Stimulated activated CD4-positive, alpha-beta T cell treated with anti-CD3 and anti-CD28 coated beads, Interleukin-4, amount 100 ng/mL, for 24 hours (primary cell): ENCODE measurements at places on chromosomes 16 and 17.

DNA sequence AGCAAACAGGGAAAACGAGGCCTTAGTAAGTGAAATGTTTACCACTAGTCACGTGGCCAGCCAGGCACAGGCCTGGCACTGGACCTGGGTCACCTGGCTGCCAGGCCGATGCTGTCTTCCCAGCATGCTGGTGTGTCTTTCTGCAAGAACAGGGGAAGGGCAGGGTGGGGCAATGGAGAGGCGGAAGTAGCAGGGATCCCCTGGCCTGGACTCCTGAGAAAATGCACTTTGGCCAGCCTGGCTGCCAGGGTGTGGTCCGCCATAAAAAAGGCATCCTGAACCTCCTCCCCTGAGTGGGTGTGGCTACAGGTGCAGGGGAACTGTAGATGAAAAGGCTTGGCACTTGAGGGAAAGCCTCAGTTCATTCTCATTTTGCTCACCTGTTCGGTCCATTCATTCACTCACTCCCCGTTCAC, 1.0 kb upstream of the ANKRD40CL start:
- DNase-seq: no peak

DNA sequence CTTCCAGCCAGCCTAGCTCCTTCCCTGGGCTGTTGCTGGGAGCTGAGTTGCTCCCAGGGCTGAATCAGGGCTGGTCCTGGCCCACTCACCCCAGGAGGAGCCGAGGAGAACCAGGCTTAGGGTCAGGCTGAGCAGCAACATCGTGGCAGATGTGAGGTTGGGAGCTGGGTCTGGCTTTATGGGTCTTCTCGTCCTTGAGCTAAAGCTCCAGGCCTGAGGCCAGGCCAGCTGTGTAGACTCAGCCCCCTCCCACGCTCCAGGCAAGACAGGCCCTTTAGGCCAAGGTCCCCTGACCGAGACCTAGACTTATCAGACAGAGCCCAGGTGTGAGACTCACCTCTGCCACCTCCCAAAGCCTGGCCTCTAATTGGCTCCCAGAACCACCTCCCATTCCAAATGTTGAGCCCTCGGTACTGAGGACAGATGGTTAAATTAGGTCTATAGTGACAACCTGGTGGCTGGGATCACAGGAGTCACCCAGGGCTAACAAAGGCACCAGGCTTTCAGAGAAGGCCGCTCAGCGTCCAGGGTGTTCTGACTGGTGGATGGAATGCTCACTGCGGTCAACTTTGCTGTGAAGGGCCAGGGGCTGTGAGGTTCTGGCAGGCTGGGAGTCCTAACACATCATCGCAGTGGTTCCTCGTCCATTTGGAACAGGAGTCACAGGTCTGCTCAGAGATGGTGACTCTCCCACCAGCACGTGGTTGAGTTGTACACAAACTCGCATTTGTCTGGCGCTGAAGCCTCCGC, at the start of gene CTRL:
TSS of gene CTRL (minus strand) at position 151 of the 750 bp plus-strand sequence. CDS start at position 141, 10 bp downstream.
- DNase-seq: no peak

DNA sequence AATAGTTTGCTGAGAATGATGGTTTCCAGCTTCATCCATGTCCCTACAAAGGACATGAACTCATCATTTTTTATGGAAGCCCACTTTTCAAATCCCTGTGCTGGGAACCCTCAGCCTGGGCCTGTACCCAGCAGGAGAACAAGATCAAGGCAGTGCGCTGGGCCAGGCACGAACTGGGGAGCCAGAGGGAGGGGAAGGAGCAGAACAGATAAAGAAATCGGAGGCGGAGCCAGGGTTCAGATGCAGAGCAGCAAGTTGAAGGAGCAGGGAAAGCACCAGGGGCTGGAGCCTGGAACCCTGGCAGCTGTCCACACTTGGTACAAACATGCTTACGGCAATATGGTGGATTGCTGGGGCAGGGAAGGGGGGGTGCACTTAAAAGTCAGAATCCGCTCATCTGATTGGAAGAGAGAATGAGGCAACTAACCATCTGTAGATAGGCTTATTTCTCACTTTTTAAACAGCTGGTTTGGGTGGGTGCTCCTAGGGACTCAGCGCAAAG, 107.5 kb downstream of the NOG start:
- DNase-seq: no peak

GRCh38 chr16:30142672-30143346, 19.8 kb upstream of the MAPK3 start:
- DNase-seq: no peak

DNA sequence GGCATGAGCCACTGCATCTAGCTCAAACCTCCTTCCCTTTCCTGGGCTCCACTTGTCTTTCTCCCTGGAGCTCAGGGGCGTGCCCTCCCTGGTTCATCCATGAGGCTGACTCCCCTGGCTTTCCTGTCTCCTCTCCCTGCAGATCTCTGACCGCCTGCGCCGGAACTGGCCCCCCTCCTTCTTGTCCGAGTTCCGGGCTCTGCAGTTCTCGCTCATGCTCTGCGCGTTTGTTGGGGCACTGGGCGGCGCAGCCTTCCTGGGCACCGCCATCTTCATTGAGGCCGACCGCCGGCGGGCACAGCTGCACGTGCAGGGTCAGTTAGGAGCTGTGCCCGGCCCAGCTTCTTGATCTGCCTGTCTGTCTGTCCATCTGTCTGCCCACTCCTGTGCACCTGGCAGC, 1.2 kb upstream of the LAT start:
- no peak for DNase-seq

DNA sequence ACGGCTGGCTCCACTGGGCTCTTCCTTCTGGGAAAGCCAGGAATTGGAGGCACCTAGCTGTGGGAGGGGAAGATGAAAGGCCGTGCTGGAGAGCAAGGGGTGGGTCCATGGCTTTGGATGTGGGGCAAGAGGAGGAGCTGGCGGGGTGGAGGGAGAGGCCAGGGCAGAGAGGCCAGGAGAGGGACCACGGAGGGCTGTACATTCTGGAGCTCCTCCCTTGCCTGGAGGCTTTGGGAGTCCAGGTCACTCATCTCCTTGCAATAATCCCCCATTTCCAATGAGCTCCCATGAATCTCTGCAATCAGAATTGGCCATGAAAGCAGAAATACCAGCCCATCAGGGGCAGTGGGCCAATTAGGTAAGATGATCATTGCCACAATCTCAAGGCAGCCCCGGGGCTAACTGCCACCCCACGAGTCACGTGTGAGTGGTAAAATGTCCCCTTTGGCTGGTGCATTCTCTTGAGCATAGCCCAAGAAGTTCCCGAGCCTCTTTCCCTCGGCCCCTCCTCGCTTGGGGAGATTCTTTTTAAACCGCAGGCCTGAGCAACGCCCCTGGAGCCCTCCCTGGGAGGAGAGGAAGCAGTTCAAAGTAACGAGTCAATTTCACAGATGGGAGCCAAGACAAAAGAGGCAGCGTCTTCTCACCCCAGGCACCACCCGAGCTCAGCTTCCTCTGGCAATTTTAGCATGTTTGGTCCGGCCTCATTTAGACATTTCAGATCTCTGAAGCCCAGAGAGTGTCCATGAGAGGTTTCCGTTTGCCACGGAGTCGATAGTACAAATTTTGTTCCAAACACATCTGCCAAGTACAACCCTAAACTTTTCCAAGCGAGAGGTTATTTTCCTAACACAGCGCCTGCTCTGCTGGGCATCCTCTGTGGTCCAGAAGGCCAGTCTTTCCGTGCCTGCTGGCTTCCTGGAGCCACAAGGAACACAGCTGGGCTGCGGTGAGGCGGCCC, 13.4 kb downstream of the RTN4RL1 start:
- no peak for DNase-seq

GRCh38 chr16:80459331-80459777, 81.4 kb upstream of the DYNLRB2 start:
- DNase-seq: no peak

DNA sequence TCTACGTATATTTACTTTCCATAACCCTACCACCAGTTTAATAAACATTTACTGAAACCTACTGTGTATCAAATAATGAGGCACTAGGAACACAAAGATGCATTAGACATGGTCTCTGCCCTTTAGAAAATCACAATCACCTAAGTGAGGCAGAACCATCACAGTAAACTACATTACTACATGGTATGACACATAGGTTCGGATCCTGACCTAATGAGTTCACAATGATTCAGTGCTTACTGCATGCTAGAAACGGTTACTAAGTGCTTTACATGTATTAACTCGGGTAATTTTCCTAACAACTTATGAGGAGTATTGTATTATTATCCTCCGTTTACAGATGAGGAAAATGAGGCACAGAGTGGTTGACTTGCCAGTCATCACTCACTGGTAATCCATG, 5.2 kb upstream of the SYNRG start:
- DNase-seq: no peak

DNA sequence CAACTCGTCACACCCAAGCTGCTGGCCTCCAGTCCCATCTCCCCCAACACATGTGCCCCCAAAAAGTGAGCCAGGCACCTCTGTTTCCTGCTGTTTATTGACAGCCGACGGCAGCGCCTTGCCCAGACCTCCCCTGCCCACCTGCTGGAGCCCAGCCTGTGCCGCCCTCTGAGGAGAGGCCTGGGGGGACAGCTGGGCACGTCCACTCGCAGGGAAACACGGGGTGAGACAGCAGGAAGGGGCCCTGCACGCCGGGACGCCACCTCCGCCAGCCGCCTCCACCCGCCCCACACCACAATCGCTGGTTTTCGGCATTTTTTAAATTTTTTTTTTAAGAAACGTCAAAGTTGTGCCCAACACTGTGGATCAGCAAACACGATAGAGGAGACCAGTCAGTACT, 19.3 kb downstream of the CASKIN1 start:
- DNase-seq: no peak

DNA sequence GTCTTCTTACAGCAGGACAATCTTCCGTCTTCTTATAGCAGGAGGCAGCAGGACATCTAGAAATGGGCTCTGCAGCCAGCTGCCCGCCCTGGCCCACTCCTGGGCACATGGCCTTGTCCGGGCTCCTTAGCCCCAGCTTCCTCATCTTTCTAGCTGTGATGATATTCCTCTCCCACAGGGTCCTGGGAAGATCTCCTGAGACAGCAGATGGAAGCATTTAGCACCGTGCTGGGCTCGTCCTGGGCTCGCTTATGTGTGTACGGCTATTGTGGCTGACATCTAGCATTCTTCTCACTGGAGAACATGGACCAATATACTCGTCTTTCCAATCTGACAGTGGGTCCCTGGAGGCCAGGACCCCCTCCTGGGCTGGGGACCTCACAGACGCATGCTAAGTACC, 48.5 kb downstream of the TIMM22 start:
- DNase-seq: no peak

- DNase-seq: no peak
Observed at GRCh38 chr17:45732926-45733505, 51.1 kb upstream of the CRHR1 start.

DNA sequence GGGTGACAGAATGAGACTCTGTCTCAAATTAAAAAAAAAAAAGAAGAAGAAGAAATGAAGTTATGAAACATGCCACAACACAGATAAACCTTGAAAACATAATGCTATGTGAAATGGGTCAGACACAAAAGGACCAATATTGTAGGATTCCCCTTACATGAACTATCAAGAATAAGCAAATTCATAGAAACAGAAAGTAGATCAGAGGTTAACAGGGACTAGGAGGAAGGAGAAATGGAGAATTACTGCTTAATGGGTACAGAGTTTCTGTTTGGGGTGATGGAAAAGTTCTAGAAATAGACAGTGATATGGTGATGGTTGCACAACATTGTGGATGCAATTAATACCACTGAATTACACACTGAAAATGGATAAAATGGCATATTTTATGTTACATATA, 16.3 kb downstream of the RANBP10 start:
- no peak for DNase-seq

GRCh38 chr17:55238931-55239297, 25.8 kb upstream of the HLF start:
- no peak for DNase-seq

DNA sequence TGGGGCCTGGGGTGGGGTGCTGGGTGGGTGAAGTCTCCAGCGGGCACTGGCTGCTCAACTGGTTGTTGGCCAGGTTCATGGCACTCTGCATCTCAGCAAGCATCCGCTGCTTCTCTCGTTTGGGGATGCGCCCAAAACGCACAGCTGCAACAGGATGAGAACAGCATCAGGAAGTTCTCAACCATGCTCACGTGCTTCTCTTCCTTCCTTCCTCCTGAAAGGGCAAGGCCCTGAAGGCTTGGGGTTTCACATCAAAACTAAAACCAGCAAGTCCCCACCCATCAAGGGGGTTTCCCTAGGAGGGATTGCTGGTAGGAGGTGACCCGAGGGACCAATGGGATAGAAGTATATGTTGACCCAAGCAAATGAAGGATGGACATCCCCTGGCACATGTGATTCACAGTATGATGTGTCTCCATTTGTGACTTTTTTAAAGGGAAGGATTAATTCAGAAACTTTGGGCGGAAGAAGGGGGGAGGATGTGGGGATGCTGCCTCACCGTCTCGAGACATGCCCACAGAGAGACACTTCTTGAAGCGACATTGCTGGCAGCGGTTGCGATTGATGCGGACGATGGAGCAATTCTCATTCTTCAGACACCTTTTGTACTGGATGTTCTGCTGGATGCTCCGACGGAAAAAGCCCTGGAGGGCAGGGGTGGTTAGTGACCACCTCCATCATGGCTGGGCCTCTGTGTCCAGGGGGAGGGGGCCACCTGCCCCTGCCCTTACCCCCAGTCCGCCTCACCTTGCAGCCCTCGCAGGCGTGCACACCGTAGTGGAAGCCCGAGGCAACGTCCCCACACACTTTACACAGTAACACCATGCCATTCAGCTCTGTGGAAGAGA, 4.2 kb downstream of the NR1D1 start:
- DNase-seq: peak; percentile 89

- DNase-seq: no peak
Observed at GRCh38 chr17:1012823-1013728, 16.1 kb downstream of the TIMM22 start.

- DNase-seq: peak; percentile 67
Observed at GRCh38 chr16:4505356-4506147, 29.4 kb downstream of the HMOX2 start.

DNA sequence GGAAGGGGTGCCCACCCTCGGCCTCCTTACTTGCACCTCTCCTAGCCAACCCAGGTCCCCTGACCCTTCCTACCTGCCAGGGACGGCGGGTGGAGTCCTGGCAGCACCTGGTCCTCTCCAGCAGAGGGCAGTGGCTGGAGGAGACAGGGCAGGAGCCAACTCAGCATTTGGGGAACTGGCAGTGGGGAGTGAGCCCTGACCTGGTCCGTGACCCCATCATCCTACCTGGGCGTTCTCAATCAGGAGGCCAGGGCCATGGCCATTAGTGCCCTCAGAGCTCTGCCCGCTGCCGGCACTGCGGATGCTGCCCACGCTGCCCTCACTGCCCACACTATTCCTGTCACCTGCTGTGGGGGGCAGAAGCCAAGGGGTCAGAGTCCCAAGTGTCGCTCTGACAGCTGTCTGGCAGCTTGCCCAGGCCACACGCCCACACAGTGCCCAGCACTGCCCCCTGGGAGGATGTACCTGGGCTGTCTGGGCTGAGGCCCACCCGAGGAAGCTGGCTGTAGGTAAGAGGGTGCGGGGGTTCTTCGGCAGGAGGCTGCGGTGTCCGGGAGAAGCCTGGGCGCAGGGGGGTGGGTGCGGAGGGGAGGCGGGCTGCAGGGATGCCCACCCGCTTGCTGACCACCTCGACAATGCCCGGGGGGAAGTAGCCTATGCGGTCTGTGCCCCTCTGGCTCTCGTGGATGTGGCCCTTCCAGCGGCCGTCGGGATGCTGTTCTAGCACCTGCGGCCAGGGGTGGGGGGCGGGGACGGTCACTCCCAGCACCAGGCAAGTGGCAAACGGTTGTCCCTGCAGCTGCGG, 10.8 kb downstream of the CASKIN2 start:
- peak; percentile 23 for DNase-seq
